ENCODE measurements at places on chromosomes 12 and 14.
A peak's percentile ranks its signal among the peaks of the same experiment; 100 is the strongest.

DNA sequence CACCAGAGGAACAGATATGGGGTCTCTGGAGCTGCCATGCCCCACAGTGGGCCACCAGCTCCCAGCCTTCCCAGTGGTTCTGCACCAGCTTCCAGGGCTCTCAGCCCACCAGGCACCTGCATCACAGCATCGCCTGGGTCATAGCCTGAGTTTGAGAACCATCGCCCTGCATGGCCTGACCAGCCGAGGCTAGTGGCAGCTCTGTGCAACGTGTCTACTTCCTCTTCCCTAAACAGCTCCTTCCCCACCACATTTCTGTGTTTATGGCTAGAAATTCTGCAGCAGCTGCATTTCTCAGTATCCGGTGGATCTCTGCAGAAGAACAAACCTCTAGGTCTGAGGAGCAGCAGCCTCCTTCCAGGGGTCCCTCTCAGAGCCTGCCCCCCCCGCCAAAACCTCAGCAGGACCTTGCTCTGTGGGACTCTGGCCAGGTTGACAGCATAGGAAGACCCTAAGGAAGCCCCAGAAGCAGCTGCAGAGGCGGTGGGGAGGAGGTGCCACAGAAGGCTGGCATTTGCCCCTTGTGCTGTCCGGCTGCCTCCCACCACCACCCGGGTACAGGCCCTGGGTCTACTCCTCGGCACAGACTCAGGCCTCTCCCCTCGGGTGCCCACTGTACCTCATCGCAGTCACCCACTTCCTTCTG, 47.7 kb downstream of the PSMA6 start:
- DNase-seq: no peak

GRCh38 chr14:83712418-83713129, 1817.4 kb upstream of the FLRT2 start:
- no peak for DNase-seq

DNA sequence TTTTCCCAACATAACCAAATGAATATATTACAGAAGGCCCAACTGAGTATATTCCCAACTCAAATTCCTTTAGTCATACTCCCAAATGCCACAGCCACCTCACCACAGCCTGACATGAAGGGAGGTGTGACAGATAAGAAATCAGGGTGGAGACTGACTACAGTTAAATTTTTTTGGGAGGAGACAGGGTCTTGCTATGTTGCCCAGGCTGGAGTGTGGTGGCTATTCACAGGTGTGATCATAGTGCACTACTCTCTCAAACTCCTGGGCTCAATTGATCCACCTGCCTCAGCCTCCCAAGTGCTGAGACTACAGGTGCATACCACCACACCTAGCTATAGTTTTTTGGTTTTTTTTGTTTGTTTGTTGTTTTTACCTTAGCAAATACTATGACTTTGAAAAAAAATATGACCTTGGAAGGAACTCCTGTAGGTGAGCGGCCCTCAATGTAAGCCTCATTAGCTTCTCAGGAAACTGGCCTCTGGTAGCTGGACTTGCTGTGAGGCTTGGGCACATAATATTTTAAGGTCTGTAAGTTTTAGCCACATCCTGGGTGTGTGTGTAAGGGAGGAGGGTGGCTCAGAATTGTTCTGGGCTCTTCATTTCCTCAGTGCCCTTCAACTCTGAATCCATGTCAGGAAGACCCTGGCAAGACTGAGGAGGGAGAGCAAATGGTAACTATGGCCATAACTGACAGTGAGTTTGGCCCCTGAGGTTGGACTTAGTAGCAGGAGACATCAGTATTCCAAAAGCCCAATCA, 39.1 kb upstream of the LTBP2 start:
- DNase-seq: no peak

DNA sequence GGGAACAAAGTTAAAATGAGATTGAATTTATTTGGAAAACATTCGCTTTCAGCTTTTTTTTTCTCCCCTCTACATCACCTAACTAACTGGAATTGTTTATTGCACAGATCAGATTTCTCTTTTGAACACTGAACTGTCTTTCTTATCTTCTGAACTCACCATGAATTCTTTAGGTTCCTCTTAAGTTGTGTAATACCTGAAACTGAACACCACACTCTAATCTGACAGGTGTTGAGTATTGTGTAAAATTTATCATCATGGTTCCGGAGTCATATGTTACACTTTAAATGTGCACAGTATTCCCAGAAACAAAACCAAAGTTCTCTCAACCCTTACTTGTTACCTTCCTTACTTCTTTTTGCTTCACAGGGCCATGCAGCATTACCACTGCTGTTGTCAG, 66.8 kb downstream of the TGFB3 start:
- no peak for DNase-seq

GRCh38 chr12:77003246-77003645, 62.1 kb downstream of the E2F7 start:
- no peak for DNase-seq

DNA sequence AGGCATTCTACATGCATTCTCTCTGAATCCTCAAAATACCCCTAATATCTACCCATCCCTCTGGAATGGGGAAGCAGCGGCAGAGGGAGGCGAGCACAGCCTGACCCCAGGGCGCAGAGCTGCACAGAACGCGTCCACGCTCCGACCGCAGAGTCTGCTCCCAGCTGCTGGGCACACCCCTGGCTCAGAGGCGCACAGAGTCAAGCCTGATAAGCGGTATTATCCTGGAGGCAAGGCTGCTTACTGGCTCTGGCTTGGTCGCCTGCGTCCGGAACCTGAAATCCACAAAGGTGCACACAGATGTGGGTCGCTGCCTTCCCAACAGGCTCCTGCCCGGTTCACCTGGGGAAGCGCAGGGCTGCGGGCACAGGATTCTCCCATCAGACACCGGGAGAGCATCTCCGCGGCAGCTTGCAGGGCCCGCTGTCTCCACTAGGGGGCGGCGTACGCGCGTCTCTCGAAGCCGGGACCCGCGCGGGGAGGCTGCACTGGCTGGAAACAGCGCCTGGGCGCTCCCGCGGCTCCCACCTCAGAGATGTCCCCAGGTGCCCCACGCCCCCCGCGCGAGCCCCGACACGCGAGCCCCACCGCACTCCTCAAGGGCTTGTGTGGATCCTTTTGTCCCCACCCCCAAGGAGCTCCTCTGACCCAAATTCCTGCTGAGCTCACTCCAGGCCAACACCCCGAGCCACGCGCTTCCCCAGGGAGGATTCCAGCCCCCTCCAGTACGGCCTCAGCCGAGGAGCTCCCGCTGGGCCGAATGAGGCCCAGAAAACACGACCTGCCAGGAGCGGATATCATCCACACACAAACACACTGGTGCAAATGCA, 120.1 kb upstream of the FZD10 start:
- DNase-seq: no peak

- no peak for DNase-seq
Measured at GRCh38 chr12:112963227-112963861, 15.0 kb upstream of the OAS2 start.

DNA sequence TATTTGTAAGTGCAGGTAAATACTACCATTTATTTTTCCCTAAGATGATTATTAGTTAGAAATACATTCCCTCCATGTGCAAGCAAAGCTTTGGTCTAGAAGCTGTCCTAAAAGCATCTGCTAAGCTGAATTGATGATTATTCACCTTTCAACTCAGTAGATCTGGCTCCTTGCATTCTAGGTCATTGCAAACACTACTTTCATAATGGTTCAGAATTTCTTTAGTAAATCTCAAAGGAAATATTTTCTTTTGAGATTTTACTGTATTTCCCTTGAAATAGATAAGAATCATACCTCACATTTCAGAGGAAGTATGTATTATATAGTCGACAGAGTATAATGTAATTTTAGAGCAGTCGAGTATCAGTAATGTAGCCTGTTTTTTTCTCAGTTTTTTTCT, 2.4 kb downstream of the ETNK1 start:
- no peak for DNase-seq

GRCh38 chr12:103247531-103247930, 248.2 kb downstream of the C12orf42 start:
- no peak for DNase-seq

- no peak for DNase-seq
Measured at GRCh38 chr12:91109148-91109564, 2.1 kb downstream of the LUM start.

- no peak for DNase-seq
Measured at GRCh38 chr14:60254176-60254575, 5.2 kb downstream of the PPM1A start.

DNA sequence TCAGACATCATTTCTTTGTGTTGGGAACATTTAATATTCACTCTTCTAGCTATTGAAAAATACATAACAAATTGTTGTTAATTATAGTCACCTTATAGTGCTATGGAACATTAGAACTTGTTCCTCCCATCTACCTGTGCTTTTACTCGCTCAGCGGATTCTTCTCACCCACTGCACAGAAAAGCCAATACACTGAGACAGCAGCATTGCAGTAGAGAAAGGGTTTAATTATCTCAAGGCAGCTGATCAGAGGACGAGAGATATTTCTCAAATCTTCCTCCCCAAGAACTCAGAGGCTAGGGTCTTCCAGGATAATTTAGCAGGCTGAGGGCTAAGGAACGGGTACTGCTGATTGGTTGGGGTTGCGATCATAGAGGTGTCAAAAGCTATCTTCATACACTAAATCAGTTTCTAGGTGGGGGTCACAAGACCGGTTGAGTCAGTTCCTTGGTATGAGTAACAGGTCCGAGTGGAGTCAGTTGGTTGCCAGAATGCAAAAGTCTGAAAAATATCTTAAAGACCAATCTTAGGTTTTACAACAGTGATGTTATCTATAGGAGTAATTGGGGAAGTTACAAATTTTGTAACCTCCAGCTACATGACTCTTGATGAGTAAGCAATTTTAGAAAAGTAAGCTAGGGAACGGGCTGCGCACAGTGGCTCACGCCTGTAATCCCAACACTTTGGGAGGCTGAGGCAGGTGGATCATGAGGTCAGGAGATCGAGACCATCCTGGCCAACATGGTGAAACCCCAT, 173.1 kb downstream of the FBXL14 start:
- DNase-seq: no peak

DNA sequence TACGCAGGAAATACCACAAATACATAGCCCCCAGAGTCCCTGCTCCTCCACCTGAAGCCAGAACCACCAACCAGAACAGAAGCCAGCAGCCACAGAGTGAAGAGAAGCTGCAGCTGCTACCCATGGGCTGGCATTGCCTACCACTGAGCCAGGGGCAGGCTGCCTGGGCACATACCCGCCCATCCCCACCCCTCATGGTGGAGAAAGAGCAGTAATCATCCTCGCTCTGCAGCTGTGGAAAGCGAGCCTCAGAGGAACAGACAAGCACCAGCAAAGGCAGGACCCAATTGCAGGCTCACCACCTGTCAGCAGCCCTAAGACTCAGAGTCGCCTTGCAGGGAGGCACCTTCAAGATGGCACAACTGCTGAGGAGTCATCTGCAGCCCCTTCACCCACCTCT, 11.2 kb upstream of the CD9 start:
- no peak for DNase-seq

DNA sequence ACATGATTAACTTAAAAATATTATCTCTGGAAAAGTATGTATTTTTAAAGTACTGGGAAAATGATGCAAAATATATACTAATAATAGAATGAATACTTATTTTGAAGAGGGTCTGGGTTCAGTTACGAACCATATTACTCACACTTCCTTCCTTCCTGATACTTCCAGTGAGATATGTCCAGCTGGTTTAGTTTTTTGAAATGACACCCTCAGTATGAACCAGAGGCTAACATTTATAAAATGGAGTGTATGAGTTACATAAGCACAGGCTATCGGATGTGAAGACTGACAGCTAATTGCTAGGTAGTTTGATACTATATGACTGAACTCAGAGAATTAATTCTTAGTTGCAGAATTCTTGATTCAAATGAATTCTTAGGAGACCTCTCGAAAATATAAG, 122.9 kb downstream of the OTOGL start:
- no peak for DNase-seq

GRCh38 chr12:4346931-4347330, 25.9 kb downstream of the TIGAR start:
- no peak for DNase-seq

- DNase-seq: no peak
Measured at GRCh38 chr14:60805841-60806430, 71.4 kb downstream of the MNAT1 start.

DNA sequence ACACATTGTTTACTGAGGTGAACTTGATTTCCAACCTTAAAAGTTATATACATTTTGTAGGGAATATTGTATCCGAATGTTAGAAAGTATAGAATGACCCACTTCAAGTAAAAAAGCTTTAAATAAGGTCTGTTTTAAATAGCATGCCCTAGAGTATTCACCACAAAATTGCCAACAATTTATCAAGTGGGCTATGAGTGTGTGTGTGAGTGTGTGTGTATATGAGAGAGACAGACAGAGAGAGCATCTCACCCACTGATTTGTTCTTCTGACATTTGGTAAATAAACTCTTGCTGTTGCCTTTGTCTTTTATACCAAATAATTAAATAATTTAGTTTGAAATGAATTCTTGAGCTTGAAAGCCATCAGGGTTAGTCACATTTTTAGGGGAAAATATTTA, 29.8 kb upstream of the RAP1B start:
- DNase-seq: no peak

GRCh38 chr12:71070416-71071128, 87.2 kb downstream of the TSPAN8 start:
- no peak for DNase-seq

DNA sequence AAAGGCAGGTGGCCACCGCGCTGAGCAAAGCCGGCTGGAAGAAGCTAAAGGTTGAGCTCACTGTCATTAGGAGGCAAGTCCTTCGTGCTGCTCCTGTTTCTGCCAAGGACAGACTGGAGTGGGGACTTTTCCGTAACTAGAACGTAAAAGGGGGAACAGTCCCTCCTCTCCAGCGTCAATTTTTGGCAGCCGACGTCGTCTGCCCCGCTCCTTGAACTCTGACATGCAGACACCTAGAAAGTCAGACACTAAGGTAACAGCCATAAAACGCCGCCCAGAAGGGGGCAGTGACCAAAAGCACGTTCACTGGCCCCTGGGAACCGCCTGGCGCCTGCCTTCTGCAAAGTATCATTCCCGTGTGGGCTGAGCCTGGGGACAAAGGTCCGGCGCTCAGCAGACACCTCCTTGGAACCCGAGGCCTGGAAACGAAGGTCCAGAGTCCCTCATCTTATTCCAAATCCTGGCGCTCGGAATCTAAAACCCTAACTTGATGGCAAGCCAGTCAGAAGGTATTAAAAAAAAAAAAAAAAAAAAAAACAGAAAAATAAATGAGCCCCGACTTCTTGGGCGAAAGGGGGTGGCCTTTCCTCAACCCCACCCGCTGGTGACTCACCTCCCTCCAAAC, 1.1 kb upstream of the LRP1 start:
- no peak for DNase-seq

GRCh38 chr12:4910502-4911315, 1.0 kb downstream of the KCNA1 start:
- DNase-seq: no peak

- no peak for DNase-seq
Measured at GRCh38 chr14:45068396-45068795, 15.5 kb upstream of the PRPF39 start.

DNA sequence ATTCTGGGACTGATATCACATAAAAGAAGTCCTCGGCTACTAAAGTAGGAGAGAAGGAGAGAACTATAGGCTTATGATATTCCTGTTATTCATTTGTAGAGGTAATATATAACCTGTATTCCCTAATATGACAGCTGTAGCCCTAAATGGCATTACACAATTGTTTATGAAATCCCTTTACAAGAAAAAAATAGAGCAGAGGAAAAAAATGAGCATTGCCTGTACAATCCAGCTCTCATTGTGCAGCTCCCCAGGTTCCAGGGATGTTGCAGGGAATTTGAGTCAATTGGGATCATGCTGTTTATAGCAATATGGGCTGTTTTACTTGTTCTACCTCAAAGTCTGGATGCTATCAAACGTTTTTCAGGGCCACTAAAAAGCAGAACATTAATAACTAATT, 173.1 kb downstream of the APAF1 start:
- no peak for DNase-seq

- DNase-seq: peak; percentile 30
Measured at GRCh38 chr12:9064201-9064814, 51.4 kb downstream of the A2M start.
